Stimulated activated CD8-positive, alpha-beta memory T cell treated with anti-CD3 and anti-CD28 coated beads, Interleukin-7, amount 100 ng/mL, for 48 hours (primary cell): ENCODE measurements at places on chromosomes 2 and 18.

GRCh38 chr2:217261452-217261851 lies 401.6 kb upstream of the TNP1 start:
- no peak for DNase-seq

- DNase-seq: peak; percentile 55
Observed at GRCh38 chr2:181457741-181458425, 697 bp downstream of the ITGA4 start.

- no peak for DNase-seq
Observed at GRCh38 chr2:45577441-45577840, 33.6 kb downstream of the SRBD1 start.

- DNase-seq: no peak
Observed at GRCh38 chr2:156098506-156098905, 234.0 kb downstream of the NR4A2 start.
